ENCODE measurements at places on chromosomes 4 and X.

- no peak for DNase-seq
Observed at GRCh38 chr4:42248972-42249371, 96.5 kb upstream of the BEND4 start.

DNA sequence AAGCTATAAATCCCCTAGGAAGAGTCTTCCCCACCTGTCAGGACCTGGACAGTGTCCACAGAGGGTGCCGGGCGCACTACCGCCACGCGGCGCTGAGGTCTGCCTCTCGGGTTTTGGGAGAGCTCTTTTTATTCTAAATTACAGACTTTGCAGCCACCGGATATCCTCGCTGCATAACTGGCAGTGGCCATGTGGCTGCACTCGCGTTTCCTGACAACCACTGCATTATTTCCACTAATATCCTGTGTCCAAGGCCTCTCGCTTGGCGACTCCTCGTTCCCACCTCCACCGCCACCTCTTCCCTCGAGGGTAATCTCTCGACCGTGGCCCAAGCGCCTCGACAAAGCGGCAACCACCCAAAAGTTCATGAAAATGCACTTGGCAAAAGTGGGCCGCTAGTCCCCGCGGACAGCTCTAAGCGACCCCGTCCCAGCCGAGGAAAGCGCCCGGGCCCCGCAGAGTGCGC lies 512 bp upstream of the TMEM131L start:
- no peak for DNase-seq

DNA sequence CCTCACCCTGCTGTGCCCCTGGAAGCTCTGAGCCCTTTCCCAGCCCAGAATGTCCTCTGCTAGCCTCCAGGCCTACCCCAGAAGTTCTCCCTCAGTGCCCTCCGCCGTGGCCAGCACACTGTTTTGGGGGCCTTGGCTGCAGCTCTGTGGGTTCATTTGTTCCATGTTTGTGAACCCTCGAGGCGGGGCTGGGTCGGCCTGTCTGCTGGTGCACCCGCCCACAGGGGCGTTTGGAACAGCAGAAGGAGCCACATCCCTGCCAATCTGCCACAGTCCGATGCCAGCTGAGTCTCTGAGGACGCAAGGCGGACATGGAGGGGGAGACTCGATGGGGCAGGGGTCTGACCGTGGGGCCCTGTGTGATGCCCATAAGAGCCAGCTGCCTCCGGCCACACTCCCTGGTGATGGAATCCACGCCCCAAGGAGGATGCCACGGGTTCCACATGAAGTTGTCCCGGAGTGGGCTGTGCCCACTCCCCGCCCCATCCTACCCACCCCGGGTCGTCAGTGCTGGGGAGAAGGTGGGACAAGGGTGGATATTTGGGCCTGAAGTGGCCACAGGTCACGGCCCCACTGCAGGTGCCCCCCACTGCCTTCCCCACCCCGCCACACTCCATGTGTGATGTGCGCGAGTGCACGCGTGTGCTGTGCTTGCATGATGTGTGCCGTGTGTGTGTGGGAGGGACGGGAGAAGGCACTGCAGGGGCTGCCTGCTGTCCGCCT lies 7.1 kb downstream of the ATP5ME start:
- no peak for DNase-seq

DNA sequence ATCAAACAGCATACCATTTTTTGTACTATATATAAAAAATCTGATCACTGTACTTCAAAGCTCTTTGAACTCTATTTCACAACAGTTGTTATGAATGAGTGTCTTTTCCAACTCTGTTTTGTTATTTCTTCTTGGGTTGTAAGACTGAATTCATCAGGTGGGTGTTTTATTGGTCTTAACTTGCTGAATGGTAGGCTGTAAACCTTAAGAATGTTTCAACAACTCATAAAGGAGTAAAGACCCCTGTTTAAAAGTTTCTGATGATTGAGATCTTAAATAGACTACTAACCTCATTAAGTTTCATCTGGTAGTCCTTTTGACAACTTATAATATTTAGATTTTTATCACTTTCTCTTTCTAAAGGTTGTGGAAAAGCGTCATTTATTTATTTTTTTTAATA lies 18.4 kb upstream of the STAG2 start:
- DNase-seq = no peak

GRCh38 chrX:35743331-35743730 lies 54.8 kb upstream of the MAGEB16 start:
- no peak for DNase-seq

DNA sequence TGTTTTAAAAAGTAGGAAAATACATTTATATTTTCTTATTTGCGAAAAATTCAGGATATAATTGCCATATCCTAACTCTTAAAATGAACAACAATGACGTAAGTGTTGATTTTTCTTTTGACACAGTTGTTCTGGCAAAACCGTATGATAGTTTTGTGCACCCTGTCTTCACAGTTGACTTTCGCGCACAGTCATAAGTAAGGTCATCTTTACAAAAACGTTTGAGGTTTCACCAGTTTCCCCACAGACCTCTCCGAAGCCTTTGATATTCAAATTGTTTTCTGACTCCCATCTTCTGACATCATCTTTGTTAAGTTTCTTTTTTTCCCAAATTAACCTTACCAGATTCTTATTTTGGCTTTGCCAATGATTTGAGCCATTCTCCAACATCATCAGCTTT lies 48.1 kb upstream of the ATXN3L start:
- no peak for DNase-seq

Measured in iPS DF 6.9 (cell line).